T-helper 17 cell (primary cell): ENCODE measurements at places on chromosomes 7 and 10. TPM values are rescaled to one million over a fixed set of nuclear protein-coding genes. Genes with fewer than 3 reads are reported as not detected.

TMEM236 gene
- total RNA-seq: 0.07 TPM

H2BK1 gene
- total RNA-seq: 4.1 TPM

PSD gene
- total RNA-seq: 2.9 TPM

SLC18A2 gene
- 1.9 TPM for total RNA-seq

HOXA6 gene
- total RNA-seq: not detected

AFAP1L2 gene
- 3.0 TPM for total RNA-seq

UPK3BL2 gene
- 52.5 TPM for total RNA-seq

TAS2R41 gene
- 0.52 TPM for total RNA-seq

LLCFC1 gene
- total RNA-seq: not detected

AEBP1 gene
- 4.2 TPM for total RNA-seq

CELF2 gene
- total RNA-seq: 201 TPM

LRRC4 gene
- 0.57 TPM for total RNA-seq

SPDYE2B gene
- total RNA-seq: not detected

ADAP1 gene
- 15.4 TPM for total RNA-seq

C10orf53 gene
- not detected for total RNA-seq

WDFY4 gene
- total RNA-seq: 10.1 TPM

BTBD16 gene
- not detected for total RNA-seq

NUTM2A gene
- total RNA-seq: 1.7 TPM

EN2 gene
- total RNA-seq: not detected

NEUROG3 gene
- not detected for total RNA-seq

UNCX gene
- total RNA-seq: not detected

PLXDC2 gene
- total RNA-seq: 11.8 TPM

ADAM12 gene
- 36.6 TPM for total RNA-seq

NRBF2 gene
- 22.2 TPM for total RNA-seq

MUC3A gene
- not detected for total RNA-seq

MOGAT3 gene
- not detected for total RNA-seq

ZNF853 gene
- 1.1 TPM for total RNA-seq

FKBP6 gene
- not detected for total RNA-seq

FEZF1 gene
- total RNA-seq: not detected

OR2A5 gene
- not detected for total RNA-seq

ADCY1 gene
- total RNA-seq: not detected

ACTL6B gene
- not detected for total RNA-seq
